ENCODE measurements at places on chromosomes 11 and 22. TPM values are rescaled to one million over a fixed set of nuclear protein-coding genes. Genes with fewer than 3 reads are reported as not detected.

Gene CTSW
- not detected for total RNA-seq

Gene GSTT2
- total RNA-seq: 0.94 TPM

Gene FAM111B
- 7.2 TPM for total RNA-seq

Gene MIAT
- total RNA-seq: 490 TPM

Gene YAP1
- 16.0 TPM for total RNA-seq

Gene KLHL22
- total RNA-seq: 75.1 TPM

Gene CD3G
- total RNA-seq: not detected

Gene KRTAP5-1
- not detected for total RNA-seq

Gene OSBP2
- total RNA-seq: 62.3 TPM

All from parietal lobe (tissue), 2 donors.